Aorta (tissue), 5 donors: ENCODE measurements at places on chromosomes 16 and 17. TPM values are rescaled to one million over a fixed set of nuclear protein-coding genes. Genes with fewer than 3 reads are reported as not detected.

SCGB1C2 gene
- total RNA-seq, result not detected

LASP1 gene
- 136 TPM for total RNA-seq

GRCh38 chr16:10879681-10880589 is 2.9 kb downstream of the CIITA start:
- H3K4me1 ChIP-seq, result no peaks in the 10 kb centered on the region
- no peak overlapping the region for H3K4me3 ChIP-seq
- DNase-seq, result no peak
- H3K27ac ChIP-seq, result no peak overlapping the region
- no peaks in the 10 kb centered on the region for H3K36me3 ChIP-seq
- H3K27me3 ChIP-seq, result no peaks in the 10 kb centered on the region

DNA sequence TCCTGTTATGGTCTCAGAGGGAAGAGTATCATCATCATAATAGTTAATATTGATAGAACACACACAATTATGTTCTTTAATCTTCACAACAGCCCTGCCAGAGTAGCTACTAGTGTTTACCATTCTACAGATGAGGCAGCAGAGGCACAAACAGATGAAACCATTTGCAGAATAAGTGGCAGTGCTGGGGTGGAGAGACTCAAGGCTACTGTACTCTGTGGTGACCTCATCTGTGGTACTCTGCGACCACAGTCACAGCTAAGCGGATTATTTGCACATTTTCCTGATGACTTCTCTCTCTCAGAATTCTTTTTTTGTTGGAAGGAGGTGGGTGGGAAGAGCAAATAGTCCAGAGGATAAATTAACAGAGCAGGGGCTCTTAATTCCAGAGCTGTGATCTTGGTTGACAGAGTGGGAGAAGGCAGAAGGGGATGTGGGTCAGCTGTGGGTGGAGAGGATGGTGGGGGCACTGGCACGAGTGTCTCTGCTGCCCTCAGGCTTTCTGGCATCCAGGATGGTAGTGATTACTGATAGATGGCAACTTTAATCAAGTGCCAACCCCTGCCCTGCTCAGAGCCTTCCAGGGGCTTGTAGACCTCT is 41.8 kb downstream of the MRM1 start:
- no peak overlapping the region for H3K4me3 ChIP-seq
- DNase-seq, result no peak
- no peaks in the 10 kb centered on the region for H3K27me3 ChIP-seq
- H3K27ac ChIP-seq, result no peak overlapping the region
- no peaks in the 10 kb centered on the region for H3K36me3 ChIP-seq

DNA sequence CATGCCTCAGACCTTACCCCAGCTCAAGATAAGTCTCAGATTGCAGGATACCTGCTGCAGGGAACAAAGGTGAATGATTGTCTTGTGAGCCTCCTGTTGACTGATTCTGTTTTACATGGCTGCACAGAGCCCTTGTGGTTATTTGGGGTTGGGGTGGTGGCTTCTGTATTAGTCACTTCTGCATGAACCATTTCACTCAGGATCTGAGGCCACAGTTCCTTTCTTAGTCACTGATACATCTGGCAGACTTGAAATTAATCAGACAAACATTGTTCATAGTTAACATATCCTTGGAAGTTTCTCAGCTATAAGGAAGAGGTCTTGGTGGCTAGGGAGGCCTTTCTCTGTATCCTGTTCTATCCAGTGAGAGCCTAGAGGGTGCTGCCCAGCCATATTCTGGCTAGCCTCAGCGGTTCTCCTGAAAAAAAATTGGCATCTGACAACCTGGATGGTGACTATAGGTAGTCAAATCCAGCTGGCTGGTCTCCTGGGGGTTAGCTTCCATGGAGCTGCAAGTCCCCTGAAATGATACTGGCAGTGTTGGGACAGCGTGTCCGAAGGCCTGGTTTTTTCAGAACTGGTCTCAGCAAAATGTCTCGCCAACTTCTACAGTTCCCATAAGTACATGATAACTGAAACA is 8.4 kb upstream of the PLK1 start:
- DNase-seq, result no peak
- no peak overlapping the region for H3K27ac ChIP-seq
- peaks cover 8% of the 10 kb centered on the region for H3K36me3 ChIP-seq

- H3K27me3 ChIP-seq, result no peaks in the 10 kb centered on the region
- H3K27ac ChIP-seq, result no peak overlapping the region
- DNase-seq, result no peak
- H3K4me3 ChIP-seq, result no peak overlapping the region
- H3K4me1 ChIP-seq, result no peaks in the 10 kb centered on the region
Measured at GRCh38 chr17:66317629-66318028, 15.2 kb downstream of the PRKCA start.

DNA sequence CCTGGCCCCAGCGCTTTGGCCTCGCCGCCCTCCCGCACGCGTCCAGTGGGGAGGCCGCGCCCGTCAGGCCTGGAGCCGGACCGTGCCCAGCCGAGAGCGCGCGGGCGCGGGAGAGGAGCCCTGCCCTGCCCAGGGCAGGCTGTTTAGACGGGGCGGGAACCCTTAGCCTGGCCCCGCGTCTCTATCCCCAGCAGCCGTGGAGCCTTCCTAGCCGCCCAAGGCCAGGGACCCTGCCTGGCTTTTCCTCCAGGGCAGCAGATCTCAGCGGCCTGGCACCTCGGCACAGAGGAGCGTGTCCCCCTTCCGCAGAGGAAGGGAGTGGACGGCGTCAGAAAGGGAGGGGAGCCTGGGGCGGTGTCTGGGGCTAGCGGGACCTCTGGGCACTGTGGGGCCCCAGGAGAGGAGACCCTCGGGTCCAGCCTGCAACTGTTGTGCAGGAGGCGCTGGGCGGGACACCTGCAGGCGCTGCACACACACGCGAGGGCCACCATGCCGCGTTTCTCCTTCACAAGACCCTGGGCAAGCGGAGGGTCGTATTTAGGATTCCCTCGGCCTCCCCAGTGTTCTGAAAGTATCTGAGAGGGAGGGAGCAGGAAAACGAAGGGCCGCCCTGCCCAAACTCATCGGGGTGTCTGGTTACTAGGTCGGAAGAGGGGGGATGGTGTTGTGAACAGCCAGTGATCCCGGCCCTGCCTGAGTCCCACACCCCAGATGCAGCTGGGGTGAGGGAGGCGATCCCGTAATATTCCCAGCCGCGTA is 2.3 kb upstream of the NPTX1 start:
- no peak for DNase-seq
- no peak overlapping the region for H3K4me3 ChIP-seq
- no peaks in the 10 kb centered on the region for H3K36me3 ChIP-seq
- H3K27me3 ChIP-seq, result no peaks in the 10 kb centered on the region
